ENCODE measurements at places on chromosomes 11 and 22.

GRCh38 chr22:28761449-28761755 lies 11.1 kb upstream of the CCDC117 start:
- no peak for DNase-seq

DNA sequence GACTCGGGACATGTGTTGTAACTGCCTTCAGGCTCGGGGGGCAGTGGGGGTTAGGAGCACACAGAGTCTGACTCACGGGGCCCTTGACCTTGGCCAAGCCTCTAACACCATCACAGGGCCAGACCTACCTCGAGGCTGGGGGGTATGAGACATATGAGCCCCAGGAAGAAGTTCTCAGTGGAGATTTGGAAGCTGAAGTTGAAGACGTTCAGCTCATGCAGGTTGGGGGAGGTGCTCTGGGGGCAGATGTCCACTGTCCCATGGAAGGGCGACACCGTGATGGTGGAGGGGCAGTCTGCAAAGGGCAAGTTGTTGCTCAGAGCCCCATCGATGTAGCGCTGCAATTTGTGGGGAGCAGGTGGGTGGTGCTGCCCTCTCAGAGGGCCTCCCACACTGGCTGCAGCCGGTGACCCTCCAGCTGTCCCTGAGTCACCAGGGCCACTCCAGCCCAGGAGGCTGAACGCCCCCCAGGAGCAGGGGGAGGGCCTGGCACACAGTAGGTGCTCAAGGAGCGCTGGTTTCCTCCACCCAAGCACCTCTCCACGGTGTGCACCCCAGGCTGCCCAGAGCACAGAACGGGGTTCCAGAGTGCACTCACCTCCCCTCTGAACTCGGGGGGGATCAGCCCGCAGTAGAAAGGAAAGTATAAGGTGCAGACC lies 2.5 kb downstream of the PNPLA5 start:
- no peak for DNase-seq

DNA sequence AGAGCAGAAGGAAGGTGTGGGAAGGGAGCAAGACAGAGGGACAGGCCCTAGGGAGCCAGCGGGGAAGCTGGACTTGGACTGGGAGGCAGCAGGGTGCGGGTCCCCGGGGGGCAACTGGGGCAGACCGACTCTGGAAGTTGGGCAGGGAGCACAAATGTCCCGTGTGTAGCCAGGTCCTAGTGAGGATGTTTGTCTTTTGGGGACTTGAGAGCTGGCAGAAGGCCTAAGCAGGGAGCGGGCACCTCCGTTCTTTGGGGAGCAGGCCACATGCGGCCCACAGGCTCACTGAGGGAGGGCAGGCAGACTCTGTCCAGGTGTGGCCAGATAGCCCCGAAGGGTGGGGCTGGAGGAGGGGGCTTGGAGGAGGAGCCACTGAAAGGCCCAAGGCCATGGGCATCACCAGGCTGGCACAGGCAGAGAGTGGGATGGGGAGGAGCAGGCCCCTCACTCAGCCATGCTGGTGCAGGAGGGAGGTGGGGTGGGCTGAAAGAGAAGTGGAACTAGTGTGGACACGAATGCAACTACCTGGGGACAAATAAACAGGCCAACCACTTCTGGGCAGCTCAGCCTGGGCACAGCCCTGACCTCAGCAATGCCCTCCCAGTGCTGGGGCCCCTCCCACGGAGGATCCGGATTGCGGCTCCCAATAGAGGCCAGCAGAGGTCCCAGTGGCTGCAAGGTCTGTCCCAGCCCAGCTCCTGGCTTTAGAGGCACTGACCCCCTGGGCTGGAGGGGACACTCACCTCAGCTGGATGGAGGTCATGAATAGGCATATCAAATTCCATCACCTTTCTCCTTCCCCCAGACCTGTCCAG lies 1.3 kb upstream of the SCARF2 start:
- peak; percentile 24 for DNase-seq

DNA sequence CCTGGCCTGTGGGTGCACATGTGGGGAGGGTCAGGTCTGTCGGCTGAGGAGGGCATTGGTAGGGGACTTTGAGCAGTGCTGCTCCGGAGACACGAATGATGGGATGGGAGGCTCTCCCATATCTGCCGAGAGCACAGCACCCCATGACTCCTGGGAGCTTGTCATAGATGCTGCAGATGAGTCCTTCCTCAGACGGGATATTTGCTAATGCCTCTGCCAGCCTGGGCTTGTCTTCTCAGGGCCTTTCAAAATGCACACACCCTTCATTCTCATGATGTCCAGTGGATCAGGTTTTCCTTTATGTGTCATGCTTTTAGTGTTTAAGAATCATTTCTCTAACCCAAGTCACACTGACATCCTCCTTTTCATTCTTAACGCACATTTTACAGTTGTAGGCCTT lies 8.1 kb upstream of the RNH1 start:
- DNase-seq = no peak

DNA sequence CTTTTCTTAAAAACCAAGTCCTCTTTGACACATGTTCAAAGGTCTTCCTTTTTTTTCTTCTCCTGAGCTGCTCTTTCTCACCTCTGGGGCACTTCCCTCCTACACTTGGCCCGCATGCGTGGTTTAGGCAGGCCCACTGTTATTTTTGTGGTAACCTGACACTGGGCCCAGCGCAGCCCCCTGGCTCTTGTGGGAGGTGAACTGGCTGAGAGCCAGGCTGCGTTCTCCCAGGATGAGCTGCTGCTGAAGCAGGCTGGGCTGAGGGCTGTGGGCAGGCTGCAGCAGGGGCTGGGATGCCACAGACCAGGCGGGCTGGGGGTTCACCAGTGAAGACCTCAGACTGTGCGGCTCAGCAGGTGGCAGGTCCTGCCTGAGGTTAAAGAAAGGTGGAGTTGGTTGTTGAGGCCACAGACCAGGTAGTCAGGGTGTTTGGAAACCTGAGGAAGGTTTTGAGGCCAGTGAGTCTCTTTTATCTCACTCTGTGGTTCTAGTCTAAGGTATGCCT lies 72.4 kb downstream of the TEAD1 start:
- DNase-seq = peak; percentile 81

GRCh38 chr22:25447067-25447685 lies 117.3 kb upstream of the GRK3 start:
- no peak for DNase-seq

- DNase-seq = no peak
Measured at GRCh38 chr22:49753961-49754695, 73.5 kb downstream of the BRD1 start.

GRCh38 chr11:35040221-35040942 lies 98.6 kb upstream of the CD44 start:
- DNase-seq = peak; percentile 86

DNA sequence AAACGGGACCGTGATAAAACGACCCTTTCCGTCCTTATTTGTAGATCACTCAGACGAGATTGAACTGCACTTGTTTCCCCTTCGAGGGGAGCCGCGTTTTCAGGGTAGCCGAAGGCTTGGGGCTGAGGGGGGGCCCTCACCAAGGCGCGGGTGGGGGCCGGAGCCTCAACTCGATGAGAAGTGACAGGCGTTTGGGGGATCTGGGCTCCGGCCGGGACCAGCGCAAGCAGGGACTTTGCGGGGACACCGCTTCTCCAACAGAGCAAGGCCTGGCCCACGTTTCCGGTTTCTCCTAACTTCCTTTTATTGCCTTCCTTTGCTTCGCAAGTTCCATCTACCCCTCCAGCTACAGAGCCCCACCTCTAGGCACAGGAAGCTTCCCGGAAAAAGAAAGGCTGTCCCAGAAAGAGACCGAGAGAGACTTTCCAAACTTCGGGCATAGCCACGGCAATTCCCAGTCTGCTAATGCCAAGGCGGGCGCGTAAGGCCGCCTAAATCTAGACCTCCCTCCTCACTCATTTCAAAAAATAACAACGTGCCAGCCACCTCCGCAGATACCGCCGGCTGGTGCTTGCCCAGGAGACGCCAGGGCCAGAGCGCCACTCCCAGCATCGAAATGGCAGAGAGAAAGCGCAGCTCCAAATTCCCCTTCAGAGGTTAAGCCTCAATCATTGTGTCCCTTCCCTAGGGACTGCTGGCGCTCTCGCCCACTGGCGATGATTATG lies 6.6 kb downstream of the PAX6 start:
- DNase-seq = no peak
